ENCODE measurements at places on chromosomes 1 and 21. TPM values are rescaled to one million over a fixed set of nuclear protein-coding genes. Genes with fewer than 3 reads are reported as not detected.

Gene RIMS3
- 1.9 TPM for polyA plus RNA-seq

Gene FCGR3A
- polyA plus RNA-seq, result 1.1 TPM

Gene TAS1R1
- not detected for polyA plus RNA-seq

Gene SLC9C2
- polyA plus RNA-seq, result 0.27 TPM

Gene GRHL3
- polyA plus RNA-seq, result 4.6 TPM

Gene LORICRIN
- polyA plus RNA-seq, result not detected

Gene SLAMF7
- polyA plus RNA-seq, result 0.53 TPM

Gene RNU1-2
- polyA plus RNA-seq, result 1.9 TPM

Gene INTS11
- polyA plus RNA-seq, result 119 TPM

Gene RCSD1
- polyA plus RNA-seq, result 12.0 TPM
